ENCODE measurements at places on chromosomes 4 and X.

DNA sequence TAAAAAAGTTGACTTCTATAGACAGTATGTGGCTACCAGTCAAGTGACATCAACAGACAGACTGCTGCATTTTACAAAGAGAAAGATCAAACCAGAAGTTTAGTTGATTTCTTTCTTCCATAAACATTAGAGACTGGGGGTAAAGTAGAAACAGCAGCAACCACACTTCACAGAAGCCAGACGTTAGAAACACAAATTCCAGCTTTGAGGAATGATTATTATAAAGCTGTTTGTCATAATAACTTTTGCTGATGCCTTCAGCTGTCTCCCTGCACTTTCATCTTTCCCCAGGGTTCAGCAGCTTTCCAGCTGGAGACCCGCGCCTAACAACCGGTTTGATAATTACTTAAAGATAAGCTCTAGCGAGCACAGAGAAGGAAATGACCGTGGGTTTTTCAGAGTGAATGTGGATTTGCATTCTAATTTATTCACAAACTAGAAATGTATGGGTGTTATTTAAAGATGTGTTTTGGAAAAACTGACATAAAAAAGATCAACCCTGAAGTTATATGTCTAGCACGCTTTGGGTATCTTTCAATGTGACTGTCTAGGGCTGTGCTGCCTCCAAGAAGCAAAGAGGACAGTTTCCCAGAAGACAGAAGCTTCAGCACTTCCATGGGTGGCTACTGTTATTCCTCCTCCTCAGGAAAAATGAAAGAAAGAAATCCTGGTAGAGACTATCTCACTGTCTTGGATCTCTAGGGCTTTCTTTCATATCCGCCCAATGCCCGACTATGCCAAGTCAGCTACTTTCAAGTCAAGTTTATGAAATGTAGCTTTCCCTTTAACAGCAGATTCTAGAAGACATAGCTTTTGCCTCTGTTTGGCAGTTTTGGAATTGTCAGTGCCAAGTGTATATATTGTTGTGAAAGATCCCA is 15.0 kb upstream of the ENAM start:
- no peak for DNase-seq

DNA sequence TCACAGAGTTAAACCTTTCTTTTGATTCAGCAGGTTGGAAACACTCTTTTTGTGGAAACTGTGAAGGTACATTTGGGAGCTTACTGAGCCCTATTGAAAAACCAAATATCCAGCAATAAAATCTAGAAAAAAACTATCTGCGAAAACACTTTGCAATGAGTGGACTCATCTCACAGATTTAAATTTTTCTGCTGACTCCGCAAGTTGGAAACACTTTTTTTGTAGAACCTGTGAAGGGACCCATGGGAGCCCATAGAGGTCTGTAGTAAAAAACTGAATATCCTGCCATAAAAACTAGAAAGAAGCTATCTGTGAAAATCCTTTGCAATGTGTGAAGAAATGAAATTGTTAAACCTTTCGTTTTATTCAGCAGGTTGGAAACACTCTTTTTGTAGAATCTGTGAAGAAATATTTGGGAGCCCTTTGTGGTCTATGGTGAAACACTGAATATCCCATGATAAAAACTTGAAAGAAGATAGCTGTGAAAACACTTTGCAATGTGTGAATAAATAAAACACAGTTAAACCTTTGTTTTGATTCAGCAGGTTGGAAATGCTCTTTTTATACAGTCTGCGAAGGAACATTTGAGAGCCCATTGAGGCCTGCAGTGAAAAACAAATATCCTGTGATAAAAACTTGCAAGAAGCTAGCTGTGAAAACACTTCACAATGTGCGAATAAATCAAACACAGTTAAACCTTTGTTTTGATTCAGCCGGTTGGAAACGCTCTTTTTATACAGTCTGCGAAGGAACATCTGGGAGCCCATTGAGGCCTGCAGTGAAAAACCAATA is 22.3 kb upstream of the DCUN1D4 start:
- DNase-seq: no peak

DNA sequence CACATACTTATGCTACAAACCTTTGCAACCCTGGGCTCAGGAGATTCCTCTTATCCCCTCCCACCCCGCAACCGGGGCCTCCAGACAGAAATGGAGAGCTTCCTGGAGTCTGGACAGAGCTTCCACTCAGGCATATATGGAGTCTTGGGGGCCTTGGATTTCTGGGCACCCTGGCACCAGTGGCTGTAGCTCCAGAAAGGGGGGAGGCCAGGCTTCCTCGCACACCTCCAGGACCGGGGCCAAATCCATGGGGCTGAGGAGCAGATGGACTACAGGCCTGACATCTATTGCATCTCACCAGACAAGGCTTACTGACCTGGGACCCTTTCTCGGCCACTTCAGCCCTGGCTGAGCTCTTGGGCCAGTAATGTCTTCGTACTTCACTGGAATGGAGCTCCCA is 143.3 kb downstream of the DKK2 start:
- DNase-seq: no peak

DNA sequence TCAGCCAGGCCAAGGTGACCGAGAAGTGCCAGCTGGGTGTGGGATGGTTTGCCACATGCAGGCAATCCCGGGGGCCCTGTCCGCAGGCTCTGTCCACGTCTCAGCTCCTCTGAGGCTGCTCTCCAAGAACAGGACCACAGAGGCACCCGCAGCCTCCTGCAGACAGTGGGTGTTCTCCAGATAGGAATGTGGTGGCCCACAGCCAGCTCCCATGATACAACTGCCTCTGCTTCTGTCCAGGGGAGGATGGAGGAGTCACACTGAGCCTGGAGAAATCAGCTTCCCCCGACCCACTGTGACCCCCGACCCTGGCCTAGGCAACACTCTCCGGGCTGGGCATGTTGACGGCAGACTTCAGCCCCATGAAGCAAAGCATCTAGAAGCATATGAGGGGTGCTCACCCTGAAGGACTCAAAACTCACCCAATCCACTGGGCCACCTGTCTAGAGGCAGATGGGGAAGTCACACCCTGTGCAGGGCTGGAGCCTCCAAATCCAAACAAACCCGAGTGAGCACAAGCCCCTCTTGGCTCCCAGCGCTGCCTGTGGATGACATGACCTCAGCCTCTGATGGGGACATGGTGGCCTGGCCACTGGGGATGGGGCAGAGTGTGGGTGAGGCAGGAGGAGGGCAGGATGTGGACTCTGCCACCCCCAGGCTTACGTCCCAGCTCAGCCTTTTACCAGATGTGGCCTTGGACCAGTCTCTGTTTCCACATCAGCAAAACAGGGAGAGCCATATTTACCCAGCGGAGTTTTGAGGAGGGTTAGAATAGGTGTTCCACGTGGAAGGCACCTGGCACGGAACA is 102.3 kb downstream of the PSAPL1 start:
- no peak for DNase-seq

GRCh38 chr4:91769912-91770311 is 533.9 kb upstream of the GRID2 start:
- no peak for DNase-seq

DNA sequence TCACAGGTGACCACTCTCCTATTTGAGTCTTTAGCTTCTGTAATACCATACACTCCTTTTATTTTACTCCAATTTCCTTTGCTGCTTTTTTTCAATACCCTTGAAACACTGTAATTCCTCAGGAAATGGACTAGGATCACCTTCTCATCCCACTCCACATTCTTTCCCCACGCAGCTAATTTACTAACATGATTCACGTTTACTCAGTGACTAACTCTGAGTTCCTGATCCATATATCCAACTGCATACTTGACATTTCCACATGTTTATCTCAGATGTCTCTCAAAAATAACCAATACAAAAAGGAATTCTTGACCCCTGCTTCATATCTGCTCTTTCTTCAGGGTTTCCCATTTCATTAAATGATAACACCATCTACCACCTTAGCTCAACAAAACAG is 19.9 kb downstream of the RPS6KA6 start:
- DNase-seq: no peak

GRCh38 chrX:43000121-43000520 is 222.2 kb upstream of the PPP1R2C start:
- no peak for DNase-seq

DNA sequence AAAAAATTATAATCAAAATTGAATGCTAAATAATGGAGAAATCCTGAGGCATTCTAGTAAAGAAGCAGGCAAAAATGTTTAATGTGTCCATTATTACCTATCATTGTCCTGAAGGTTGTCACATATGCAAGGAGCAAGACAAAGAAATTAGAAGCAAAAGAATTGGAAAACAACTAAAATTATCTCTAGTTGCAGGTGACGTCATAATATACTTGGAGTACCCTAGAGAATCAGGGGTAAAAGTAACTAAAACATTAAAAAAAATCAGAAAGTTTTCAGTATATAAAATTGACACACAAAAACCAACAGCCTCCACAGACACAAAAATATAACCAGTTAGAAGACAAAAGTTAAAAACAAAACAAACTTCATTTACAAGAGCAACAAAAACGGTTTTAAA is 21.4 kb downstream of the MAGEA1 start:
- no peak for DNase-seq

GRCh38 chr4:95929448-95930064 is 89.7 kb downstream of the PDHA2 start:
- no peak for DNase-seq

DNA sequence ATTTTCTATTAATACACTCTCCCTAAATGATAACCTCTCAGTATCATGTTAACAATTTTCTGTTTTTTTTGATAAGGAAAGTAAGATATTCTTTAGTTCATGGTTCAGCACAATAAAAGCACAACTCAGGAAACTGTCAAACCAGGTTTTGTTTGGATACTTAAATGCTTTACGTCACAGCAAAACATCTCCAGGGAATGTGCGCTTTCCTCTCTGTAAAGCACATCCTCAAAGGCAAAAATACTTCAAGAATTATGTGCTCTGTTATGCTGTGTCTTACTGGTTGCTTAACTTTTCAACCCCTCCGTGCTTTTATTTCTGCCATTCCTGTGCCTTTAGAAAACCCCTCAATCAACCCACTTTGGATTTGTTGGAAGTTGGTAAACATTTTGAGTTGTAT is 27.8 kb downstream of the SNX25 start:
- DNase-seq: no peak

Measured in T1000 (cell line).